NCI-H526 (cell line): ENCODE measurements at places on chromosomes 2 and 18.
A peak's percentile ranks its signal among the peaks of the same experiment; 100 is the strongest.

GRCh38 chr2:50723286-50723938, 308.5 kb downstream of the NRXN1 start:
- no peak for DNase-seq

DNA sequence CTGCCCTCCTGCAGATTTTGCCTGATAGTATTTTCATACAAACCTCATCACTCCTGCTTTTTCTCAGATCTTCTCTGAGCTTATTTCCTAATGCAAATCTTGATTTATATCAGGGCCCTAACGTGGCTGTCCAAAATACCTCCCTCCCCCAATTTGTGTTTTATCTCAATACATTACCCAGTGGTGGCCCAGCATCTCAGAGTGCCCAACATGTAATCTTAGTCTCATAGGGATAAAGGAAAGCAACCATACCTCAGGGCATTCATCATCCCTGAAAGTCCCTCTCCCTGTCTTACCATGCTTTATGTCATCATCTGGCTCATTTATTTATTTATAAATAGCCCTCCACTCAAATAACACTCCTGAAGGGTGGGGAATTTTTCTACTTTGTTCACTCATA, 135.3 kb downstream of the SLC8A1 start:
- no peak for DNase-seq

DNA sequence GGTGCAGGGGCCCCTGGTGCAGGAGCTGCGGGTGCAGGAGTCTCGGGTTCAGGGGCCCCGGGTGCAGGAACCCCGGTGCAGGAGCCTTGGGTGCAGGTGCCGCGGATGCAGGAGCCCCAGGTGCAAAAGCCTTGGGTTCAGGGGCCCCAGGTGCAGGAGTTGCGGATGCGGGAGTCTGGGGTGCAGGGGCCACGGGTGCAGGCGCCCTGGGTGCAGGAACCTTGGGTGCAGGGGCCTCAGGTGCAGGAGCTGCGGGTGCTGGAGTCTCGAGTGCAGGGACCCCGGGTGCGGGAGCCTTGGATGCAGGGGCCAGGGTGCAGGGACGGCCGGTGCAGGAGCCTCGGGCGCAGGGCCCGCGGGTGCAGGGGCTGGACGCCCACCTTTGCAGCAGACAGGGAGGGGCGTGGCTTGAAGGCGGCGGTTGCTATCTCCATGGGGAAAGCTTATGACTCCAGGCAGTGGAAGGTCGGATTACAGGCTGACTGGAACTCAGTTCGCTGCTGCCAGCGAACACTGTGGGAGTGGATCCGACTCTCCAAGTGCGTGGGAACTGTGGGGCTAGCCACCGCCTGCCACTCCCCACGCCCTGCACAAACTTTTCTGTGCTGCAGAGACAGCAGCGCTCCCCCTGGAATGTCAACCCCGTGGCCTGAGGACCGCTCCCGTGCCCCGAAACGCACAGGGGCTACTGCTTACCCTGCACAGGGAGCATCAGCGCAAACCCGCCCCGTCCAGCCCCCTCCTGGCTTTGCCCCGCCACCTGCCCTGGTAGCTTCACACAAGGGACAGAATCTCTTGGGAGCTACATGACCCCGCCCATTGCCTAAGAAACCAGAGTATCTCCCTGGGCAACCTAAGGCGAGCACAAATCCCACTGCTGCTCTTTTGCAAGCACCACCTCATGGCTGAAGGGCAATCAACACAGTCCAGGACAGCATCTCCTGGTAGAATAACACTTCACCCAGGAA, 40.3 kb downstream of the COPS9 start:
- DNase-seq: no peak

DNA sequence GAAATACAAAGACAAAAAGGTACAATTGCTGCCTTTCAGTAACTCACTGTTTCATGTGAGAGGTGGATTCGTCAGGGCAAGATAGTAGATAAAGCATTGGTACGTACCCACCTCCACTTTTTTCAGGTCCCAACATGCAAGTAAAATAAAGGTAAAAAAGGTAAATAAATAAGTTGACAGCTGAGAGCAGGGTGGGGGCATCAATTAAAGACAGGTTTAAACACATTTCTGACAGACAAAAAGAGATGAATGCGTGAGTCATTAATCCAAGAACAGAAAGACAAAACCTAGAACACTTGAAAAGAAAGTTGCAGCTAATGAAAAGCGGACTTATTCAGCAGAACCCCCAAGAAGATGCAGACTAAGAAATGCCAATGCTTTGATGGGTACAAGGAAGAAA, 979.6 kb upstream of the CDH2 start:
- DNase-seq: no peak

DNA sequence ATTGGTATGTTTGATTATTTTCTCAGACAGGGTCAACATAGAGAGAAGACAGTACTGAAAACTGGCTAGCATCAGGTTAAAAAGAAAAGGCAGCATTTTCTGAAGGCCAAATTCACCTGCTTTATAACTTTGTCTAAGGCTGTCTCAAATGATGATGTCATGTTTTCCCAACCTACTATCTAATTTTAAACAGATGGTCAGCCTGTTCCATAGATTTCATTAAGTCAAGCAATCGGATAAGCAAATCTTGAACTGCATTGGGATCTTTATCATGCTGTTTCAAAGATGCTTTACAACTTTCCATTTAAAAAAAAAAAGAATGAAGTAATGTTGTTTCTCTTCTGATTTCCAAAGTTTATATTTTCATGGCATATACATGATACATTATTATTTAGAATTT, 56.3 kb upstream of the SPOPL start:
- no peak for DNase-seq

GRCh38 chr2:106130251-106130998, 63.7 kb downstream of the UXS1 start:
- peak; percentile 64 for DNase-seq

DNA sequence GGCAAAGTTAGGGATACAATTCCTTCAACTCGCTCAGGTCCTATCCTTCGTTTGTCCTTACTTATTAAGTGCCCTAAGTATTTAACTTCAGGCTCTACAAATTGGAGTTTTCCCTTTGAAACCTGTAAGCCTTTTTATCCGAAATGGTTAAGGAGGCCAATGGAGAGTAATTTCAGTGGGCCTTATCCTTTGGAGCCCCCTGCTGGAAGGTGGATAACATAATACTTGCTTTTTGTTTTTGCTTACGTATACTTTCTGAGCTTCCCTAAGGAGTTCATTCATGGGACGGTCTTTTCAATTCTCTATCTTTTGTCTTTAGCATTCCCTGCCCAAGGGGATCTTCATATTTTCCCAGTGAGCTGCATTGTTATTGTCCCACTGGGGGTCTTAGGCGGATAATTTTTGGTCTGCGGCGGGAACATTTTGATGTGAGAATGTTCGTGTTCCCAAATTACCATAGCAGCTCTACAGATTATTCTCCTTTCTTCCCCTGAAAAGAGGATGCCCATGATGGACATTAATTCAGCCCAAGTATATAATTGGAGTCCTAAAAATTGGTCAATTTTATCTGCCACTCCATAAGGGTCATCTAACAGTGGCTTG, 34.4 kb upstream of the TRAPPC8 start:
- peak; percentile 56 for DNase-seq

GRCh38 chr18:49249521-49249920, 210.9 kb downstream of the DYM start:
- no peak for DNase-seq

DNA sequence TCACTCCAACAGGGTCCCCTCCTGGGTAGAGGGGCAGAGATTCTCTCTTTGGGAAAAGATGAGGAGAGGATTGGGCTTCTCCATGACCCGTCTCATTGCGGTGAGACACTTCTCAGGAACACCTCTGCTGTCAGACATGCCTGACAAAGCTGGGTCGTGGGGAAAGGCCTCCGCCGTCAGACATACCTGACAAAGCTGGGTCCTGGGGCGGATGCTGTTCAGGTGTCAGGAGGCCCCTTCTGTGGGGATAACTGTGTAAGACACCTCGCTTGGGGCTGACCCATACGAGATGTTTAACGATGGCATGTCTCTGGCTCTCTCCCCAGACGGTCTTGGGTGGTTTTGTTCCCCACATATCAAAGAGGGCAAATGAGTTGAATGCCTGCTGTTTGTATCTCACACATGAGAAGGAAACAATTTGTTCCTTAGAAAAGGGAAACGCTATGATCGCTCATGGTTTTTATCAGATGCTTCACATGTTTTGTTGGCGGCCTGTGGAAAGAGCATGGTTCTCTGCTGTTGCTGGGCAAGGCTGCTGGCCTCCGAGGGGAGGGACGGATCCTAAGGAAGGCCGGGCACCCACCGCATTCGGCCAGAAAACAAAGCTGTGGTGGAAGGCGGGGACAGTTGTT, 40.8 kb upstream of the PXDN start:
- no peak for DNase-seq

DNA sequence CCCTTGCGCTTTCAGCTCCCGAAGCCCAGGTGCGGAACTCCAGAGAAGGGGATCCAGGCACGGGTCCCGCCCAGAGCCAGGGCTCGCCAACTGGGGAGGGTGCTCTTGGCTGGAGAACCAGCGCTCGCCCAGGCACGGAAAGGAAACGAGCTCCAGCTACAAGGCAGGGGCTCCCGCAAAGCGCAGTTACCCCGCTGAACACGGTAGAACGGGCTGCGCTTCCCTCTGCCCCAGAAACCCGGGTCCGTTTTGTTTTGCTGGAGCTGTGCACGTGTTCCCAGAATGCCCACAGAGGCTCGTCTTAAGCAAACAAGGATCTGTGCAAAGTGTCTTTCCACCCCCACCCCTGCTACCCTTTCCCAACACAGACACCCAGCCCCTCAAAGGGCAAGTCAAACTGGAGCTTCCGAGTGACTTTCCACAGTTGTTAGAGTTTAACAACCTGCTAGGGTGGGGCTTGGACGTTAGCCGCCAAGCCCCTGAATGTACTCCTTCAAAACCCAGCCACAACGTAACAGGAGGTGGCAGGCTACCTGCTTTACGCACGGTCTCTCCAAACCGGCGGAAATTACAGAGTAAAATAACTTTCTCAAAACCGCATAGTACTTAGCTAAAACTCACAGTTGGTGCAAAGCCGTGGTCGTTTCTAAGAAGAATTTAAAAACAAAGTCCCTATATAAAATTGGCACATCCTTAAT, 775 bp downstream of the RNF125 start:
- DNase-seq: no peak

DNA sequence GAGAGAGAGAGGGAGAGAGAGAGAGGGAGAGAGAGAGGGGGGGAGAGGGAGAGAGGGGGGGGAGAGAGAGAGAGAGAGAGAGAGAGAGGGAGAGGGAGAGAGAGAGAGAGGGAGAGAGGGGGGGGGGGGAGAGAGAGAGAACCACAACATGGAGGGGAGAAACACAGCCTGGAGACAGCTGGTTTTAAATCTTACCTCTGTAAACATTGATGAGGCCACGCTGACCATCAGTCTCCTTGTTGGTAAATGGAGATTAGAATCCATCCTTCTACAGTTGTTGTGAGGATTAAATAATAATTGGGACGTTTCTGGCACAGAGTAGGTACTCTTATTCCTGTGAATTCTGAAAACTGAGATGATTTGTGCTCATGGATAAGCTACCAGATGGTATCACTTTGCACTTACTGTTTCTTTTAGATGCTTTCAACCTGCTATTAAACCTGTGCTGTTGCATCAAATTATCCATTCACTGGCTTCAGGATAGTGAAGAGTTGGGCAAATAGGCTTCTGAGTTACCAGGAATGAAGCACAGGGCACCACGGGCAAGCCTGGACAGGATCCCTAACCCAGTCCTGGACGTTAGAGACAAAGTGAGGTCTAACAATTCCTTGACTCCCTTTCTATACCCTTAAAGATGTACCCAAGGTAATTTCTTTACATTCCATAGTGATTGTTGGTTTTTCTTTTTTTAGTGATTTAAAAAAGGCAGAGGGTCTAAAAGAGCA, 318.1 kb downstream of the ZNF521 start:
- DNase-seq: no peak

GRCh38 chr2:106193690-106193976, 468 bp downstream of the UXS1 start:
- DNase-seq: peak; percentile 75

- DNase-seq: no peak
These were observed 133.3 kb upstream of the UNC80 start for GRCh38 chr2:209638346-209638745.

DNA sequence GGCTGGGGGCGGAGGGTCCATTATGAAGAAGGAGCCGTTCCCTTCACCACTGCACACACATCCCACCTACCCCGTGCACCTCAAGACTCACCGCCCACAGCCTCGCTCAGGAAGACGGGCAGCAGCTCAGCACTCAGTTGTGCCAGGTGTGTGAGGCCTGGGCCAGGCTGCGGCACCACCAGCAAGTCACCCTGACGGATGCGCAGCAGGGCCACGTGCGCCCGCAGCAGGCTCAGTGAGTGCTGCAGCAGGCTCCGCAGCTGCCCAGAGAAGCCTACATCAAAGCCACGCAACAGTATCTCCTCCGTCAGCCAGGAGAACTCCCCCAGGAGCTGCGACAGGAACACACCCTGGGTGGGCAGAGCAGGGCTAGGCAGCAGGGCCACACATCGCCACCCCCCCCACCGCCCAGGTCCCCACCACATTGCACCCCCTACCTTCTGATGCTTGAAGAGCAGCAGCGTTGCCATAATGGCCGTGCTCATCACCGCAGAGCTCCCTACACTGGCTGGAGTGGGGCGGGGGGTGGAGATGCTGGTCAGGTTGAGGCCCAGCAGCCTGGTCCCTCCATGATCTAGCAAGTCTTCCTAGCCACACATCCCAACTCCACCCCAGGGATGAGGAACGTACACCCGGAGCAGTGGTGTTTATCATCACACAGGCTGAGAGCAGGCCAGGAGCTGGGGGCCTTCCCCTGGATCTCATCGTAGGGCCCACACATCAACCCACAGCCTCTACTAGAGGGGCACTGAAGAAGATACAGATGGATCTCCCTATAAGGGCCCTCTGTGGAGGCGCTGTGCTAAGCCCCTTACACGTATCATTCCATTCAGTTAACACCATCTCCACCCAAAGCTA, 10.2 kb downstream of the GPAT2 start:
- no peak for DNase-seq
